Activated CD4-positive, alpha-beta memory T cell treated with anti-CD3 and anti-CD28 coated beads for 36 hours (primary cell): ENCODE measurements at places on chromosomes 11 and 22. TPM values are rescaled to one million over a fixed set of nuclear protein-coding genes. Genes with fewer than 3 reads are reported as not detected.

DNA sequence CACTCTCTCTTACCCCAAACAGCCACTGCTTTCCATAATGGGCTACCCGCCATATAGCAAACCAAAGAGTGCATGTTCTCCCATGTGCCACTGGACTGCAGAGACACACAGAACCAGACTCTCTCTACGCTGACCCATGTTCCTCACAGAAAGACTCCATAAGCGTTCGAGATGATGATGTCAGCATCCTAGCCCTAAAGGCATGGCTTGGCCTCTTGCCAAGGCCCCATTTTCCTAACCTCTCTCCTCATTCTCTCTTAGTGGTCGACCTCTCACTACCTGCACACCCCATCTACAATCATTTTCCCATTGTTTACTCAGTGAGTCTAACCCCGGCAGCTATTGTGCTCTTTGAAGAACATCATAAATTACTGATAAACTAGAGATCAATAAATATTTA lies 4.9 kb downstream of the NDUFC2 start:
- no peak for DNase-seq

GRCh38 chr11:68724293-68724692 lies 27.0 kb downstream of the TESMIN start:
- no peak for DNase-seq

DNA sequence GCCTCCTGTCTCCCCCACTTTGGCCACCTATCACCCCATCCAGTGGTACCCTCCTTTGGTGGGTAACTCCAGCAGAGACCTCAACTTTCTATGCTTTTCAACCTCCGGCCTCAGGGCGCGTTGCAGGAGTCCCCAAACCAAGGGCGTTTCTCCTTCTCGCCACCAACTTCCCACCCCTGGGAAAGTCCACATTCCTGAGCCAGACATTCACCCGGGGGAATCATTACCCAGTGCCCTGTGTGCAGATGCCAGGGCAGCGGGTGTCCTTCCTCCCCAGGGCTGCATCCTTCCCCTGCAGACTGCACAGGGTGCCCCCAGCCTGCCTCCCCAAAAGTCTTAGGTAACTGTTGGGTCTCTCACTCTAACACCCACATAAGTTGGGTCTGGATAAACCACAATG lies 26.4 kb downstream of the MYEOV start:
- DNase-seq = no peak

- DNase-seq = peak; percentile 6
Observed at GRCh38 chr11:2778630-2779498, 79.1 kb upstream of the KCNQ1OT1 start.

DNA sequence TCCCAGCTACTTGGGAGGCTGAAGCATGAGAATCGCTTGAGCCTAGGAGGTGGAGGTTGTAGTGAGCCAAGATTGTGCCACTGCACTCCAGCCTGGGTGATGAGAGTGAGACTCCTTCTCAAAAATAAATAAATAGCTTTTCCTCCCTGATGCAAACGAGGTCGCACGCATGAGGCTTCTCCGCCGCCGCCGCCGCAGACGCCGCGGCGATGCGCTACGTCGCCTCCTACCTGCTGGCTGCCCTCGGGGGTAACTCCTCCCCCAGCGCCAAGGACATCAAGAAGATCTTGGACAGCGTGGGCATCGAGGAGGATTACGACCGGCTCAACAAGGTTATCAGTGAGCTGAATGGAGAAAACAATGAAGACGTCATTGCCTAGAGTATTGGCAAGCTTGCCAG lies 20.0 kb upstream of the RAB39A start:
- DNase-seq = no peak

DNA sequence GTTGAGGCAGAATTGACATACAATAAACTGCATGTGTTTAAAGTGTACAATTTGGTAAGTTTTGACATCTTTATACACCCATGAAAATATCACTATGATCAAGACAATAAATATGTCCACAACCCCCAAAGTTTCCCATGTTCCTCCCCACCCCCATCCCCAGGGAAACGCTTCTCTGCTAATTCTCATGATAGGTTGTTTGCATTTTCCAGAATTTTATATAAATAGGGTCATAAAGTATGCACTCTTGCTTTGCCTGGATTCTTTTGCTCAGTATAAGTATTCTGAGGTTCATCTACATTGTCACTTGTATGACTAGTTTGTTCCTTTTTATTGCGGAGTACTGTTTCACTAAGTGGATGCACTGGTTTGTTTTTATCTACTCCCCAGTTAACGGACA lies 35.6 kb downstream of the MYEOV start:
- DNase-seq = no peak

GRCh38 chr22:46516638-46517037 lies 20.8 kb downstream of the CELSR1 start:
- DNase-seq = no peak

GRCh38 chr11:120712881-120713280 lies 201.3 kb downstream of the GRIK4 start:
- DNase-seq = no peak

Gene SAA4
- total RNA-seq = not detected

Gene TYR
- not detected for total RNA-seq

Gene GGTLC2
- not detected for total RNA-seq

Gene CHRM1
- total RNA-seq = not detected

Gene EXPH5
- 1.8 TPM for total RNA-seq

Gene MS4A1
- total RNA-seq = not detected

Gene DDI1
- total RNA-seq = not detected

Gene P2RX6
- not detected for total RNA-seq

Gene PLAAT4
- 36.3 TPM for total RNA-seq
